ENCODE measurements at places on chromosomes 3 and 15.

DNA sequence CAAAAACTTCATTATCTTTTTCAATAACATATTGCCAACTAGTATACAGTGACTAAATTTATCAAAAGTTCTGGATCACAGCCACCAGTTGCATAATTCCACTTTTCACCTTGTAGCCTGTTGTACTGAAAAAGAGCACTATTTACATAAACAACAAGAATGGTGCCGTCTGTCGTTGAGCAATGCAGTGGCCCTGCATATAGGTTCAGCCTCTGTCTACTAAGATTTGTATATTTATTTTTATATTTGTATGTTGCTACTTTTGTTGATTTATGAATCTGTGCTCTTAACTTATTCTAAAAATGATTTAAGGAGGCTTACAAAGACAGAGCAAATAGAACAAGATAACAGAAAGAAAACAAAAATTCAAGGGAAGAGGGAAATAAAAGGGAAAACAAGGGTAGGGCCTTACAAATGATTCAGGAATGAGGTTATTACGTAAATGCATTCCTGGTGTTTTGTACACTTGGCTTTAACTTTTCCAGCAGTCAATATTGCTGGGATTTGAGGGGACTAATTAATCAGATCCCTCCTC lies 257.6 kb upstream of the STT3B start:
- no peak for DNase-seq

- no peak for DNase-seq
These were observed 897 bp upstream of the CHL1 start for GRCh38 chr3:195666-196065.

DNA sequence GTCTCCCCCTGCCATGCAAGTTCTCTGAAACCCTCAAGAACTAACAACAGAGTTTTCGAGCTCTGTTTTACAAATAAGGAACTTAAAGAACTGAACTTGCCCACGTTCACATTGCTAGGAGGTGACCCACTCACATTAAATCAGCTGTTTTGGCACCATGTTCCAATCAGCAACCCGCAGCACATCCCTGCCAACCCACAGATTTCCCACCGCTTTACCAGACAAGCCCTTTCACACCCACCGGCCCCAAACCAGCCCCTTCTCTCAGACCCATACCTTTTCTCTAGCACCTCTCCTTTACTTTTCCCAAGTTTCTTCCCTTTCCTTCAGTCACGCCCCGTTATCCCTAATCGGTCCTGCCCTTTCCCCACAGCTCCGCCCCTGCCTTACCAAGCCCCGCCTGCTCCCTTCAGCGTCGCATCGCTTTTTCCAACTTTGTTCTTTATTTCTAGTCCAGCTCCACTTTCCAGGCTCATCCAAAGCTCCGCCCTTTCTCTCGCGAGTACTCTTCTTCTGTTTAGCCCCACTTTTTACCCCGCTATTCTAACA lies 804 bp upstream of the BRPF1 start:
- DNase-seq: no peak

- no peak for DNase-seq
These were observed at the start of gene ADIPOQ for GRCh38 chr3:186842426-186843038. TSS of gene ADIPOQ (plus strand) at chr3:186842710. CDS start at chr3:186853059, 10,349 bp downstream.

- DNase-seq: no peak
These were observed 26.4 kb downstream of the BCL2L10 start for GRCh38 chr15:52086011-52086786.

DNA sequence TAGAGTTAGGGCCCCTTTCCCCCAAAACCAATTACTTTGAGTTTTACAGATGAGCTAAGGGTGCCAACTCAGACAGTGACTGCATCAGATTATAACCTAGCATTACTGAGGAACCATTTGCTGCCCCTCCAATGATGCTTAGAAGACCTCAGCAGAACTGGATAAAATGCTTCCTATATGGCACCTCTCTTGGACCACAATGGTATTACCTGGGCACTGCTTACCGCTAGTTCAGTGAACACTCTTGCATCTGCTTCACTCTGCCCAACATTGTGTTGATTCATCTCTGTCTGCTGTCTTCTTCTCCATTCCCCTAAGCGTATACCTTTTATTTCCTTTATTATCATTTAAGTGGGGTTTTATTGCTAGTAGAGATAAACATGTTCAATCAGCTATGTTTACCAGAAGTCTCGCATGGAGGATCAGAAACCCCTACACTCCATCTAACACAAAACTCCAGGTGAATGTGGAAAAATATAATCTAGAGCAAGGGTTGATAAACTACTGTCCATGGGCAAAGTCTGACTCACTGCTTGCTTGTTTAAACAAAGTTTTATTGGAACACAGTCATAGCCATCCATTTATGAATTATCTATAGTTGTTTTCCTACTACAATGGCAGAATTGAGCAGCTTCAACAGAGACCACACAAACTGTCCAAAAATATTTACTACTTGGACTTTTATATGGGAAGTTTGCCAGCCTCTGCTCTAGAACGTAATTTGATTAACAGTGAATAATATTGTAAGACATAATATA lies 100.2 kb upstream of the PTX3 start:
- DNase-seq: no peak

DNA sequence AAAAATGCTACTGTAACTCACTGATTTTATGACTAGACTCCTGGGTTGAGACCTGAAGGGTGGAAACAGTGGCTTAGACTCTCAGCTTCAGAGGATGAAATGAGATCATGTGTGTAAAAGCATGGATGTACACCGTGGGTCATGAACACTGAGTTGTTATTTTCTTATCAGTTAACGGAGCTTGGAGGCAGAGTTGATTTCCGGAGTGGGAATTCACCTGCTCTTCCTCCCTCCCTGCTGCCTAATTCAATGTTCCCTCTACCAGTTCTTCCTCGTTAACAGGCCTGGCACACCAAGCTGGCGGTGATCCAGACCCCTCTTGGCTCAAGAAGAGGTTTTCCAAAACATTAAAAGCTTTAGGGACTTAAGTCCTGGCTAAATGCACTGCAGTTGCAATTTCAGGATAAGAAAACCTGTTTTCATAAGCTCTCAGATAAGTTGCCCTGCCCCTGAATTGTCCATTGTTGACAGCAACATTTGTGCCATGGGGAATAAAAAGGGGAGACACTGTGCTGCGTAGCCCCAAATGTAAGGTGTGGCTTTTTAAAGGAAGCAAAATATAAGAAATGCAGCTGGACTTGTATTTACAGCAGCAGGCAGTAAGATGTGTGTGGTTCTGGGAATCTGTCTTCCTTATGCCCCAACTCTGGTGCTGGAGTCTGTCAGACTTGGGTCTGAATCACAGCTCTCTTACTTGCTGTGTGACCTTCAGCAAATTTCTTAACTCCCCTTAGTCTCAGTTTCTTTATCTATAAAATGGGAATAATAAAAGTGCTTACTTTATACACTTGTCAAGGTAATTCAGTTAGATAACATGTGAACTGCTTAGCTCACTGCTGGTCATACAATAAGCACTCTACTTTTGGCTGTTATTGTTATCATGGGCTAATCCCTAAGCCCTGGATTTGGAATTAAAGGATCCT lies 9.9 kb downstream of the PDIA5 start:
- DNase-seq: no peak

DNA sequence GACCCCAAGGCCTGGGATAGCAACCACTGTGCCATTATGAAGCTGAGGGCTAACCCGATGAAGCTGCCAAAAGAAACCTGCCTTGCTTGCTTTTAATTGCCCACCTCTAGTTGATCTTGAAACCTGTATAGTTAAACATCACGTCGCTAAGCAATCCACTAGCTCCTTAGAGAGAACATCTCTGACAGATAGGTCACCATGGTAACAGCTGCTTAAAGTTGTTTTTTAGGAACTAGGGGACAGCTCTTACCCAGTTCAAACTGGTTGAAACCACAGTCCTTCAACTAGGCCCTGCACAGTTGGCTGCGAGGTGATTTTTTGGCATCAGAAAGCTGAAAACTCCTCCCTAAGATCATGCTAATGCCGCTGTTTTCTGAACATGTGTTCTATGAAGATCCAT lies 135.7 kb downstream of the EBLN2 start:
- no peak for DNase-seq

DNA sequence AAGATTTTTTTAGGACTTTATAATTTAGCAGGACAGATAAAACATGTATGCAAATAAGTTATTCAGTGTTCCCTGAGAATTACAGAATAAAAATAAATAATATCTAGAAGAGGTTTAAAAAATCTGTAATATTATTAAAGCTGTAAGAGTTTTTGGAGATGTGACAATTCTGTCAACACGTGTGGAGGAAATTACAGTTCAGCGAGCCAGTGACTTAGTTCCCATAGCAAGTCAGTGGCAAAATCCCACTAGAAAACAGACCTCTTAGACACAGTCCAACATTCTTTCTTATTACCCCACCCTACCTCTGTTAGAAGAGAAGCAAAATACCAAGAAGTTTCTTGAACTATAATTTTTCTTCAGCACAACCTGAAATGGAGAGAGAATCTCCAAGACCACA lies 16.2 kb upstream of the DENND6A start:
- DNase-seq: no peak

DNA sequence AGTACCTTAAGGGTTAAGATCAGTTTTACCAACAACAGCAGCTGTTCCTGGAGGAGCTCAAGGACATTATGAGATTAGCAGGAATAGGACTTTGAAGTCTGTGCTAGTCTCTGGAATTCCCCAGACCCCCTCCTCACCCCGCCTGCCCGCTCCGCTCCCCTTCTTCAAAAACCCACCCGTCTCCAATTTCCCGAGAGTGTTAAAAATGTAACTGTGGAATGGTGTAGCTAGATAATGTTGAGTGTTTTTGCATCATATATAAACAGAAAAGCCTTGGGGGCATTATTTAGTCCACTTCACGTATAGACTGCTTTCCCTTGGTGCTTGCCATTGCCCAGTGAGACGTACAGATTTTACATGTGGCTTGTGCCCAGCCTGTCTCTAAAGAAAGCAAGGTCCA lies 65.0 kb upstream of the SEMA6D start:
- no peak for DNase-seq
